Stimulated activated CD8-positive, alpha-beta memory T cell treated with anti-CD3 and anti-CD28 coated beads, Interleukin-4, amount 100 ng/mL, for 24 hours (primary cell): ENCODE measurements at places on chromosomes 3 and 15.

DNA sequence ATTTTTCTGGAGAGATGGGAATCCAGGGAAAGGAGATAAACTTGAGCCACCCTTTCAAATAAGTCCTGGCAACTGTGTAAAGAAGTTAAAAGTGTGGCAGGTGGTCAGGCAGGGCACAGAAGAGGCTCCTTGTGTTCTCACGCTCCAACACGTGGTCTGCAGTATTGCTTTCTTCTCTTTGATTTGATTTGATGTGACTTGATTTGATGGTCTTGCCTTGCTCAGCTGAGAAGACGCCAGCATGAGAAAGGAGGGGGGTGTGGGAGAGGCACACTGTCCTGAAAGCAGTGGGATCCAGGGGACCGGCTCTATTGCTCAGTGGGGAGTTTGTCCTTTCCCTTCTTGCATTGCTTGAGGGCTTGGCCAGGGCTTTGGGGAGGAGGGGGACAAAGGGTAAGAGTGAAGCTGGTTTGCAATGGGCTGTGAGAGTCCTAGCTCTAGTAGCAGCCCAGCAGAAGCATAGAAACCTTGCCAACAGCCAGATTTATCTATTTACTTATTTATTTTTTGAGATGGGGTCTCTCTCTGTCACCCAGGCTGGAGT lies 25.7 kb upstream of the NEO1 start:
- DNase-seq: no peak

GRCh38 chr3:49674497-49674983 lies 389 bp downstream of the APEH start:
- peak; percentile 11 for DNase-seq

- DNase-seq: no peak
Measured at GRCh38 chr3:74546426-74546825, 68.0 kb downstream of the CNTN3 start.

- no peak for DNase-seq
Measured at GRCh38 chr3:29335438-29335837, 54.6 kb downstream of the RBMS3 start.

GRCh38 chr3:53776494-53777101 lies 69.6 kb downstream of the CHDH start:
- no peak for DNase-seq

- DNase-seq: no peak
Measured at GRCh38 chr3:28949580-28949979, 331.3 kb upstream of the RBMS3 start.

DNA sequence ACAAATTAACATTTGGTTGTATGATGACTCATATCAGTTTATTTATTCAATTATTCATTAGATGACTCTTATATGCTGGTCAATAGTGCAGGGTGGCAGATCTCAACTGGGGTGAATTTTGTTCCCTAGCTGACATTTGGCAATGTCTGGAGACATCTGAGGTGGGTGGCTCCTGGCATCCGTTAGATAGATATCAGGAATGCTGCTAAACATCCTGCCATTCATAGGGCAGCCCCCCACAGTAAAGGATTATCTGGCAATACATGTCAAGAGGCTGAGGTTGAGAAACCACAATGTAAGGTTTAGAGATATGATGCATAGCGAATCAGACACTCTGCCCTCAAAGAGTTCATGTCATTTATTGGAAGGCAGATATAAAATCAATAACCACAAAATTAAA lies 719.9 kb downstream of the CADM2 start:
- no peak for DNase-seq

DNA sequence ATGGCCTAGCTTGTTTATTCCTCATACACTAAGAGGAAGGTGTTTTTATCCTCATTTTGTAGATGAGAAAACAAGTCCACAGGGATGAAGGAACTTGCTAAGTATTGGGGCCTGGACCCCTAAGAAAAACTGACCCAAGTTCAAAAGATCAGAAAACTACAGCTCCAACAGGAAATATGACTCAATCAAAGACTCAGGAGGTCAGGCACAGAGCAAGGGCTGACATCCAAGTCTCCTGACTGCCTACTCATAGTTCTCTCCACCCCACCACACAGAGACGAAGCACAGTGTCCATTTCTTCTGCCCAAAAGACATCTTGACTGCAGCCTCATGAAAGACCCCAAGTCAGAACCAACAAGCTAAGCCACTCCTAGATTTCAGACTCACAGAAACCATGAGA lies 26.9 kb upstream of the TPM1 start:
- no peak for DNase-seq

- DNase-seq: no peak
Measured at GRCh38 chr15:85048430-85048829, 66.8 kb downstream of the PDE8A start.

- no peak for DNase-seq
Measured at GRCh38 chr3:138600100-138600745, 6.2 kb upstream of the CEP70 start.

DNA sequence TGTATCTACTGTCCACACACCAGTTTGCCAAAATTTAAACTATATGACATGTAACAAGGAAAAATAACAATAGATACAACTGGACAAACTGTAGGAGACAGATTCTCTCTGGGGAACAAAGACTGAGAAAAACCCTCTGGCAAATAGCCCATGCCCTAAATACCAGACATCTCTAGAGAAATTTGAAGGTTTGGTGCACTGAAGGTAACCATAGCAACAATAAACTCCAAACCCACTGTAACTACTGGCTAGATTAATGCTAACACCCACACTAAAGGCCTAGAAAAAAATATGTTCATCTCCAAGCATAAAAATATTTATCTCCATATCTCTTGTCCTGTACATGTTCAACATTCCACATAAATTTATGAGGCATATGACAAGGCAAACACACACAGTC lies 267.1 kb downstream of the STXBP5L start:
- DNase-seq: no peak

DNA sequence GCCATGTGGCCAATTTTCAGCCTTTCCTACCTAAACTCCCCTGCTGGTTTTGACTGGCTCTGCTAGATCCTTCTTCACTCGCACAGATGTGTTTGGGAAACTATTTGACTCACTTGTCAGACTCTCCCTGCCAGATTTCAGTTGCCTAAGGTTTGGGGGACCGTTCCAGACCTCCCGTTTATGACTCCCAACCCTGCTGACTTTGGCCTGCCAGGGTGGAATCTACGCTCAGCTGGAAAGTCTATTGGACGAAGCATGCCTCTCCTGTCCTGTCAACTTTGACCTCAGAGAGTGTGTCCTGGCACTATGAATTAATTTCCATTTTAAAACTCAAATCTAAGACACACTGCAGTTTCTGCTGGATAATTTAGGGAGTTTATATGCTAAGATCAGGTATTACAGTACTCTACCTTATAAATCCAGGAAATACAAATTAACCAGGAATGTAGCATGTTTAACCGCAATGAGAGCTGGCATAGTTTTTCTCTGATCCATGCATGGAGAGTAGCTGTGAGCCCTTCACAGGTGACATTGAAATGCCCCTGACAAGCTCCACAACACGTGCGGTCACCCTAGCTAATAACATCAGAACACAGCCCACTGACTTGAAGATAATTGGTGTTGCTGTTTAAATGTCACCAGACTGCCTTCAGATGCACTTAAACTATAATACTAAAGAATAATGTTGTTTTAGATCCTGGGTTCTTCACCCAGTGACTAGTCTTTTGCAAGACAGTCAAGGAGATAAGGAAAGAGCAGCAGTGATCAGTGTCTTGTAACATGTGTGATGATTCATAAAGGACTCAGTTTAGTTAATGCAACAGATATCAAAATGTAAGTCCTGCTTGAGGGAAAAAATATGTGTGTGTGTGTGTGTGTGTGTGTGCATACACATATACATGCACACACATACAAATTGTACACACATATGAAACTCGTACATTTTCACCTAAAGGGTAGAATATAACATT lies 223.0 kb upstream of the MCTP2 start:
- DNase-seq: no peak

DNA sequence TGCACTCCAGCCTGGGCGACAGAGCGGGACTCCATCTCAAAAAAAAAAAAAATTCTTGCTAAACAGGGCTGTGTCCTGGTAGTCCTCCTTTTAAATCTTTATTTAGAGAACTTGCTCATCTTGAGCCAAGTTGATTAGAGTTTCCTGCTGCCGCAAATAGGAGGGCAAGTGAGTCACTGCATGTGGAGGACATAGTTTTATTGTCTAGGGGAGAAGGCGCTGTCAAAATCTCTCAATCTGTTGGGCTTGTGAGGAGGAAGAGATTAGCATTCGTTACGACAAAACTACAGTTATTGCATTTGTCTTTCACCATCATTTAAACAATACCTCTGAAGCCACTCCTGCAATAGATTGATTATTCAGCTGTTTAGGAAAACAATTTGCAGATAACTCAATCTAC lies 11.5 kb downstream of the MUC4 start:
- no peak for DNase-seq

DNA sequence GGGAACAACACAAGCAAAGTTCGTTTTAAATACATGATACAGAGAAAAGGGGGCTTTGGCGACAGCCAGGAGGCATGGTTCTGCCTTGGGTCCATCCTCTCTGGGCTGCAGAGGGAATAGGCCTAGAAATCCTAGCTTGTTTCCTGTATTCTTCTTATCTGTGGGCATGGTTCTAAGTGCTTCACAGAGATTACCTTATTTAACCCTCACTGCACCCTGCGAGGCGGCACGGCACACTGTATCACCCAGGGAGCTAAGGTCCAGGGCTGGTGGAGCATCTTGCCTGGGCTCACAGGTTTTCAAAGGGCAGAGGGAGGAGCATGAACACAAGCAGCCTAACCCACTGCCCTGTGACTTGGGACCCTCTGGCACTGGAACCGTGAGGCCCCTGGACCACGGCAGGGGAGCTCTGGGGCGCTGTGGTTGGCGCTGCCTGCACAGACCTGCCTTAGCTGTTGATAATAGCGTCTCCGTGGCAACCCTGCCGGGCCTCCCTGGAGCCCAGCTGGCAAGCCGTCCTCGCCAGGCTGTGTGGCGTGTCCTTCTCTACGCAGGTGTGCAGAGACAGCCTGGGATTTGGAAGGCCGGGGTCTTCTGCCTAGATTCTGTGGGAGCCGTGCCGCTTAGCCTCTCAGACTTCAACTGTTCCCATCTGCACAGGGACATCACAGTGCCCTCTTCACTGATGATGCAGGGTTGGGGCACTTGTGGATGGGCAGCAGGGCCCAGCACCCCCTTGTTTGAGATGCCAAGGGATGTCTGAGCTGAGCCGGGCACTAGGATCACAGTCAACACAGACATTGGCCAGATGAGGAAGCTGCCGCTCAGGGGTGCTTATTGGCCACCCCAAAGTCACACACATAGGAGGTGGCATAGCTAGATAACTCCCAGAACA lies 154.6 kb upstream of the TLE3 start:
- DNase-seq: no peak

- no peak for DNase-seq
Measured at GRCh38 chr15:65937476-65937875, 68.2 kb downstream of the RAB11A start.

GRCh38 chr3:99878005-99878404 lies 60.3 kb downstream of the CMSS1 start:
- no peak for DNase-seq

DNA sequence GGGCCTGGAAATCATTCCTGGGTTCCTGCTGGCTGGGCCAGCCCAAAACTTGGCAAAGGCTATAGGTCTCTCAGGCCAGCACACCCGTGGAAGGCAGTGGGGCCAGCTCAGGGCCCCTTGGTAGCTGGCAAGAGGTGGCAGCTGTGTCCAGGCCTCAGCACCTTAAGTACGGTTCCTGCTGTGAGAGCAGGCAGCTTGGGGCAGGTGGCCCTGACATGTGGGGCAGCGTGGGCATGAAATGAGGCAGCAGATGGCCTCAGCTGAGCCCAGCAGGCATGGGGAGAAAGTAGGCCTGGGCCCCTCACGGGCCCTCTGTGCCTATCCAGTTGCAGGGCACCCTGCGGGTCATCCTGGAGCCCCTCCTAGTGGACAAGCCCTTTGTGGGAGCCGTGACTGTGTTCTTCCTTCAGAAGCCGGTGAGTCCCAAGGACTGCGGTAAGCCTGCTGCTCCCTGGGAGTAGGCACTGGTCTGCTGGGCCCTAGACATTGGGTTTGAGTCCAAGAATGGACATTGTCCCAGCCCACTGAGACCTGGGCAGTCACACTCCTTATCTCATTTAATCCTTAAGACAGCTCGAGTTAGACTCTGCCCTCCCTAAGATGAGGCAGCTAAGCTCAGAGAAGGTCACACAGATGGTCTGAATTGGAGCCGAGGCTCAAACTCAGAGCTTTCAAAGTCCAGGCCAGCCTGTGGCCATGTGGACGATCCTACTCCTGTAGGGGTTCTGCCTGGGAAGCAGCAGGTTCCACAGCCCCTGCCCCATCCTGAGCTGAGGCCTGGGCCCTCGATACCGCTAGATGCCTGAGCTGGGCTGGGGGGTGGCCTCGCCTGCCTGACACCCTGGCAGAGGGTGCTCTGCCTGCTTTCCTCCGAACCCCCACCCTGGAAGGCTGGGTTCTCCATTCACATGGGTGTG lies 25.5 kb downstream of the ESYT3 start:
- DNase-seq: no peak

DNA sequence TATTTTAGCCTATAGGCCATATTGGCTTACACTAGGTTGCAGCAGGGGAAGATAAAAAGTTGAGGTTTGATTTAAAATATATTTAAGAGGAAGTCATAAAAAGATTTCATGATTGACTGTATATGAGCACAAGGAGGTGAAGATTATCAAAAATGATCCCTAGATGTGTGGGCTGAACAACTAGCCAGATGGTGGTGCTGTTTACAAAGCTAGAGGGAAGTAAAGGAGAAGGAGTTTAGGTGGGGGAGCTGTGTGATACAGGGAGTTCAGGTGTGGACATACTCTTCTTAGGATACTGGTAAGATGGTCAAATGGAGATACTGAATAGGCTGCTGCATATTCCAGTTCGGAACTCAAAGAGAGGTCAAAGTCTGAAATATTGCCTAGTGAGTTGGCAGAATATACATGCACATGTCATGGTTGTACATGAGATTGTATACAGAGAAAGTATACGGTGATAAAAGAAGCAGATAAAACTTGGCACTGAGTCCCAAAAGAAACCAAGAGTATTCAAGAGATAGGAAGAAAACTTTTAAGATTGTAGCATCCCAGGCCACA lies 727.8 kb downstream of the NLGN1 start:
- DNase-seq: no peak

GRCh38 chr15:88395241-88395640 lies 71.9 kb downstream of the MRPL46 start:
- DNase-seq: no peak

DNA sequence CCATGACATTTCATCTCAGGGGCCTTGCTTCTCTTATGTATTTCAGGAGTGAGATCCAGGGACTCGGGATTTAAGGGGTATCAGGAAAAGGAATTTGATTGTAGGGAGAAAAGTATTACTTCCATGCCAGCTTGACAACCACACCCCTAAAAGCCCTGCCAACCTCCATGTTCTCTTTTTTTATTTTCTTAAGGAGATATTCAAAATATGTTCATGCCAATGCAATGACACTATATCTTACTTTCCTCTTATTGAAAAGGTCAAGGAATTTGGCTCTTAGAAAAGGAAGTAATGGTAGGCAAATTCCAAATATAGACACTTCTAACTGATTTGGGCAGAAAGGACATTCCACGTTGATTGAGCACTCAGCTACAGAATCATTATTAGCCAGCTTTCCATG lies 407.5 kb upstream of the NECTIN3 start:
- no peak for DNase-seq

GRCh38 chr3:69236812-69237707 lies 114.7 kb upstream of the LMOD3 start:
- DNase-seq: no peak
